ENCODE measurements at places on chromosomes 13 and 19.
A peak's percentile ranks its signal among the peaks of the same experiment; 100 is the strongest.

GRCh38 chr13:49053215-49053614, 77.5 kb downstream of the FNDC3A start:
- no peak for DNase-seq

DNA sequence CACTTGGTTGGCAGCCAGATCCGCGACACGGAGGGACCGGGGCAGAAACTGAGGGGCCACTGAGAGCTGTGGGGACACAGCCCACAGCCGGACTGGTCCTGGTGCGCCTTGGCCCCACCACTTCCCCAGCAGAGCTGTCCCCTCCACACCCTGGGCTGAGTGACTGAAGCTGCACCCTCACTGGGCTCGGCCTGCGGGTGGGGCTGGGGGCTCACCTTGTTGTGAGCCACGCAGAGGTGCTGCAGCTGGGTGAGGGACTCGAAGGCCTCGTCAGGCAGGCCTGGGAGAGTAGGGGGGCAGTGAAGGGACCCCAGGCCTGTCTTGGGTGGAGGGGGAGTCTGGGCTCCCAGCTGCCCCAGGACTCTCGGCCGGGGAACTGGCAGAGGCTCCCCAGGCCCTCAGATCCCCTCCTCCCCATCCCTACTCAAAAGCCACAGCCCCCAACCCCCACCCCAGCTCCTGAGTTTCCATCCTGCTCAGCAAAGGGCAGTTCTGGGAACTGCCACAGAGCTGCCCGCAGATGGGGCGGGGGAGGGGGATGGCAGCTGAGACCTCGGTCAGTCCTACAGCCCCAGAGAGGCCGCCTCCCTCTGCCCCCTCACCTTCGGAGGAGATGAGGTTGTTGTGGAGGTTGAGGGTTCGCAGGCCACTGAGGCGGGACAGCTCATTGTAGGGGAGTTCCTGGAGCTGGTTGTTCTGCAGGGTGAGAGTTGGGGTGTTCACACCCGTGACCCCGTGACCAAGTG, 2.3 kb downstream of the PODNL1 start:
- no peak for DNase-seq

DNA sequence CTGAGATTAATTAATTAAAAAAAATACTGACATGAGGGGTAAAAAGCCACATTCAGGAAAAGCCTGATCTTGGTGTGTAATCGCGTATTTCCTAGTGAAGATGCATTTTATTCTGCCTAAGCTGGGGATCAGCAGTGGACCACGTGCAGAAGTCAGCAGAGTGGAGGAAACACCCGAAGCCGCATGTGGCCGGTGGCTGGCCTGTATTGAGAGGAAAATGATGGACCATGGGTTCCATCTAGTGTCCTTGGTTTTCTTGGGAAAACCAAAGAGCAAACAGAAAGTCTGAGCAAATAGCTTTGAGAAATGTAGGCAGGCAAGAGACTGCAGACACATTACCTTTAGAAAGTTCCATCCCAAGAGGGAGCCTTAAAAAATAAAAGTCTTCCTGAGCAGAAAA, 23.7 kb upstream of the SHISA2 start:
- DNase-seq = no peak

DNA sequence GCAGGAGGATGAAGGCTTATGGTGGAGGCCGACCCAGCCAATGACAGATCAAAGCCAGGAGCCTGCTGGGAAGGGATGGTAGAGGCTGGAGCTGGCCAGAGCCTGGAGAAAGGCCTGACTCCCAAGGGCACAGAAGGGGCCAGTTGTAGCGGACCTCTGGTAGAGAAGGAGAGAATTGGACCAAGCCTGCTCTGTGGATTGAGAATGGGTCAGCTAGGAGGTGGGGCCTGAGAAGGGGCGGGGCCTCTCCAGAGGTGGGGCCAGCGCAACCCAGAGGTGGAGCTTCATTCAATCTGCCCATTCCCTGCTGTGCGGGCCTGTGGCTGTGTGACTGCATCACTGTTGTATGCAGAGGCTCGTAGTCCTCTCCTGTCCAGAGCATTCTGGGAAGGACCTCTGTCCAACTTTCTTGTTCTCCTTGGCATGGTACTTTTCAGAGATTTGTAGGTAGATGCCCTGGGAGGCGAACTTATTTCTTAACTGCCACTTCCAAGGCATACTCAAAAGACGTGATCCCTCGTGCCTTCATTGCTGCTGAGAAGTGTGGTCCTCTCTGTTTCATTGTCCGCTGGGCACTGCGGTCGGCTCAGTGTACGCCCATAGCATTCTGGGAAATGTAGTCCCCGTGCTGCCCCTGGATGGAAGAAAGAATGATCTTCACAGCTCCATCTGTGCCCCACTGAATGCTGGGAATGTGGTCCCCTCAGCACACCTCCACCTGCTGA, 6.7 kb downstream of the GRIN2D start:
- DNase-seq = peak; percentile 27

DNA sequence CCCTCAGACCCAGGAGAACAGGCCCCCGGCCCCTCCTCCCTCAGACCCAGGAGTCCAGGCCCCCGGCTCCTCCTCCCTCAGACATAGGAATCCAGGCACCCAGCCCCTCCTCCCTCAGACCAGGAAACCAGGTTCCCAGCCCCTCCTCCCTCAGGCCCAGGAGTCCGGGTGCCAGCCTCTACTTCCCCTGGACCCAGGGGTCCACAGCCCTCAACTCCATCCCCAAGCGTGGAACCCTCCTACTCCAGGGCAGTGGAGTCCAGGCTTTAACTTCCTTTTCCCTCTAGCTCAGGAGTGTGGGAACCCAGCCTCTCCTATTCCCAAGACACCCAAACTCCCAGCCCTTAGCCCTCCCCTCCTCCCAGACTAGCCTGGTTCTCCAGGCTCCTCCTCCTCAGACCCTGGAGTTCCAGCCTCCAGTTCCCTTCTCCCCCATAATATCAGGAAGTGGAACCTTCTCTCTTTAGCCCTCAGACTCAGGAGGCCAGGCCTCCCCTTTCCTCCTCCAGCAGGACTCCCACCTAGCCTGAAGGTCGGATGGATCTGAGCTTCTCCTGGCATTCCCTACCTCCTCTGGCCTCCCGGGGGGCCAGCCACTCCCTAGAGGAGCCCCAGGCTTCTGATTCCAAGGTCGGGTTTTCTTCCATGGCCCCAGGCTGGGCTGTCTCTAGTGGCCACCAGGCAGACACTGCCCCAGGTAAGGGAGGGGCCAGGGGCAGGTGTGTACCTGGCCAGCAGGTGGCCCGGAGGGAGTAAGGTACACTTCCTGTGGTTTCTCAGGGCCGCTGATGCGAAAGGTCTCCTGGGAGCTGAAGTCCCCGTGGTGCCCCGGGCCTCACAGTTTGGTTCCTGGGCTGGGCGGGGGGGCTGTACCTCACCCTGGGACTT, at the start of gene TMC4:
TSS of gene TMC4 (minus strand) at position 690 of the 888 bp plus-strand sequence. CDS start at position 647, 43 bp downstream.
- no peak for DNase-seq

GRCh38 chr13:44578067-44578400, 1.9 kb upstream of the TSC22D1 start:
- peak; percentile 74 for DNase-seq

GRCh38 chr13:37667702-37668101, 69.1 kb upstream of the POSTN start:
- DNase-seq = no peak

- DNase-seq = no peak
Observed at GRCh38 chr13:27966641-27967202, 2.4 kb downstream of the CDX2 start.

GRCh38 chr19:33646306-33646705, 24.6 kb downstream of the CHST8 start:
- no peak for DNase-seq

GRCh38 chr13:48216204-48216711, 16.7 kb upstream of the ITM2B start:
- no peak for DNase-seq

- no peak for DNase-seq
Observed at GRCh38 chr13:44221657-44222056, 152.0 kb upstream of the SERP2 start.

- no peak for DNase-seq
Observed at GRCh38 chr13:52353193-52353592, 52.8 kb downstream of the THSD1 start.

DNA sequence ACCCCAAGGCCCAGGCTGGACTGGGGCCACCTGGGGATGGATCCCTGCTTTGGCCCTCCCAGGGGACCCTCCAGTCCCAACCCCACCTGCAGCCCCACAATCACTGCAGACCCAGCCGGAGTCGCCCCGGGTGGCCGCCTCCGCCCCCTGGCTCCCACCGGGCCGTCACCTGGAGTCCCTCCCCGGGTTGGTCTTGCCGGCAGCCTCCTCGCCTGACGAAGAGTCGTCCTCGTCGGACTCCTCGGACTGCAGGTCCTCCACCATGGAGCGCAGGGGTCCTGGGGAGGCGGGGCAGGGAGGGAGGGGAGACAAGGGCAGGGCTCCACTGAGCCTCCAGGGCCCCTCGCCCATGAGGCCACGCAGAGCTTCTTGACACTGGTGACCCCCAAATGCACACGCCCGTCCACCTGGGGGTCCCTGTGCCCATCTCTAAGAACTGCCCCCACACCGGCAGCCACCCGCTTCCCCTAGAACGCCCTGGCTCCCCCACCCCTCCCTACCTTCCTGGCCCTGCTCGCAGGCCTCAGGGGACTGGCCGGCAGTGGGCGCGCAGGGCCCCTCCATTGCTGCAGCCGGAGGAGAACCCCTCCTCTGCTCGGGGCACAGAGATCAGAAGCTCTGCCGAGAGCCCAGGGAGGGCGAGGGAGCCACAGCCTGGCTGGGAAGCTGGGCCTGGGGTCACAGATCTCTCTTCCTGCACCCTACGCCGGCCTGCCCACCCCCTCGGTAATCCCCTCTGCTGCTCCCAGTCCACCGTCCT, 63.4 kb downstream of the MLLT1 start:
- no peak for DNase-seq

- no peak for DNase-seq
Observed at GRCh38 chr13:103759361-103759760, 693.1 kb upstream of the SLC10A2 start.

GRCh38 chr19:15293781-15294491, 38.4 kb downstream of the BRD4 start:
- DNase-seq = no peak

- no peak for DNase-seq
Observed at GRCh38 chr19:52665529-52665928, 27.4 kb upstream of the ZNF83 start.

- DNase-seq = no peak
Observed at GRCh38 chr13:40814803-40815202, 25.4 kb downstream of the SLC25A15 start.

DNA sequence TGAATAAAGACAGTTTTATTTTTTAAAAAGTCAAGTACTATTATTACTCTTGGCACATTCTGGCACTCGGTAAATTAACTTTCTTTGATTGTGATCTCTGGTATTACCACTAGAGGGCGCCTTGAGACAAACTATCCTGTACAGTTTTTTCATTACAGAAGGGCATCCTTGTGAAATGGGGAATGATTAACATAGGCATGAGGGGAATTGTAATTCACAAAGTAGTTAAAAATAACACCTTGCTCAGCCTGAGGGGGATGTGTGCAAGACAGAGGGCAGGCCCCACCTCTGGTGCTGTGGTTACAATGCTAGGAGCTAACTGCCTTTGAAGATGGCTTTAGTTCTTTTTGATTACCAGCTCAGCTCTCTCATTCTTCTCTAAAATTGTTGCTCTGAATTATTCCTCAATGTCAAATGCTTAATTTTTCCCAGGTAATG, 24.2 kb upstream of the C1QTNF9B start:
- DNase-seq = peak; percentile 61

GRCh38 chr19:5046339-5047039, 77.6 kb downstream of the KDM4B start:
- peak; percentile 98 for DNase-seq

DNA sequence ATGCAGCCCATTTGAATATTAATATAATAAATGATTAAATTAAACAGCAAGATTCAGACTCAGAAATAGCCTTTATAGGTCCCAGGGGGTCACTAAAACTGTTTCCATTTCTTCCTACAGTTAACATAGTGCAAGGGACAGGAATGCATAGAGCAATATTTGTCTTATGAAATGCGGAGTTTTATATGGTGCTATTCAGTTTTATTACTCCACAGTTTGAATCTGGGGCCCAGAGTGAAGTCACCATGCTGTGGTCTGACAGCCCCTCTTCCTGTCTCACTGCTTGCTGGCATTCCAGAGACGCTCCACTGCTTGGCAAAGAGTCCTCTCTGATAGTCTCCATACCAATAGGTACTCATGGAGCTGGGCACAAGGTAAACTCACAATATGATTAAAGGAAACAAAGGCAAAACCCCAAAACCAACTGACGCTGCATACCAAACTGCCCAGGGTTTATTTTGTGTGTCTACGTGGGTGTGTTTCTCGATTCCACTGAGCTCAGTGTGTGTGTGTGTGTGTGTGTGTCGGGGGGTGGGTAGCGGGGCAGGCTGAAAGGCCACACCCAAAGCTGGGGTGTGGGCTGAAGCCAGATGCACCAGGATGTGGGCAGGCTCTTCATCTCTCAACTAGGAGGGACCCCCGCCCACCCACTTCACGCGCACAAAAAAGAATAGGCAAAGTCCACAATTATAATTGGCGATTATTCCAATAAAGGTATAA, 277.9 kb downstream of the TSHZ3 start:
- no peak for DNase-seq

DNA sequence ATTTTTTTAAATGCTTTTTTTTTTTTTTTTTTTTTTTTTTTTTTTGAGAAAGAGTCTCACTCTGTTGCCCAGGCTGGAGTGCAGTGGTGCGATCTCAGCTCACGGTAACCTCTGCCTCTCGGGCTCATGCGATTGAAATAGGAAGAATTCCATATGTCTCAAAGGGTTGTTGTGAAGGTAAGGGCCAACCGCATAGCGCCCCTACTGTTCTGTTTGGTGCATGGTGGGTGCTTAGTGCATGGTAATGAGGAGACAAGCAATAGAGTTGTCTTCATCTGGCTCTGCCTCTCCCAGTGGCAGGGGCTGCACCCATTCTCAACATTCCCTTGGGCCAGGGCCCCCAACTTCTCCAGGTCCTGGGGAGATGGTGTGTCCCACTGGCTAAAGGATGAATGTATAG, 68.7 kb downstream of the RASL11A start:
- DNase-seq = no peak

- no peak for DNase-seq
Observed at GRCh38 chr19:467554-467953, 6.7 kb upstream of the SHC2 start.

DNA sequence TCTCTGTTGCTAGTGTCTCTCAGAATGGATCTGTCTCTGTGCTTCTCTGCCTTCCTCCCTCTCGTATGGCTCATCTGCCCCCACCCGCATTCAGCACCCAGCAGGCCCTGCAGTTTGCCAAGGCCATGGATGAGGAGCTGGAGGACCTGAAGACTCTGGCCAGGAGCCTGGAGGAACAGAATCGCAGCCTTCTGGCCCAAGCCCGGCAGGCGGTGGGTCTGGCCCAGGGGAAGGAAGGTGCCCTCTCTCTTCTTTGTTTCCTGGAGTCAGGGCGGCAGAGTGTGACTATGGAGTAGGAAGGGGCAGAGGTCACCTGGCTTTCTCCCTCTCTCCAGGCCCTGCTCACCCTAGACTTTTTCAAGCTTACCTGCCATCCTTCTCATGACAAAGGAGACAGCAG, 10.9 kb downstream of the KASH5 start:
- no peak for DNase-seq

GRCh38 chr19:35908973-35909683, 1.0 kb upstream of the TYROBP start:
- DNase-seq = no peak

Data from NCI-H1092 treated with DMSO at 0.1 percent for 48 hours (cell line).